ENCODE measurements at places on chromosomes 1 and 21. TPM values are rescaled to one million over a fixed set of nuclear protein-coding genes. Genes with fewer than 3 reads are reported as not detected.

GRCh38 chr1:185920602-185921001 lies 186.4 kb downstream of the HMCN1 start:
- no peak for DNase-seq

DNA sequence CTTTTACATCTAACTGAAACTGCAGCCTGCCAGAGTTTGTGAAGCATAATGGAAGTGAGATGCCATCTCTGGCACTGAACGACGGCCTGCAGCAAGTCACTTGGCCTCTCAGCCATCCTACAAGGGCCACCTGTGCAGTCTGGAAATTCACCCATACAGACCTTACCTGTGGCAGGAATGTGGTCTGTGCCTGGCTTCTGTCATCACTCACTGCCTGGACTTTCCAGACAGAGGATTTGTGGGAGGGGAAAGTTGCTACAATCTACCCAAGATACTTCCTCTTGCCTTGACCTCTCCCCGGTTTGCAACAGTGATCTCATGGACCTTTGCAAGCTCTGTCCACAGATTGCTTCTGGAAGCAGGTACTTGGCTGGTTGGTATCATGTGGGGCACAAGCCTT lies 58.4 kb upstream of the ATP1B1 start:
- no peak for DNase-seq

- DNase-seq: no peak
These were observed 27.4 kb upstream of the DUSP23 start for GRCh38 chr1:159753386-159753785.

DNA sequence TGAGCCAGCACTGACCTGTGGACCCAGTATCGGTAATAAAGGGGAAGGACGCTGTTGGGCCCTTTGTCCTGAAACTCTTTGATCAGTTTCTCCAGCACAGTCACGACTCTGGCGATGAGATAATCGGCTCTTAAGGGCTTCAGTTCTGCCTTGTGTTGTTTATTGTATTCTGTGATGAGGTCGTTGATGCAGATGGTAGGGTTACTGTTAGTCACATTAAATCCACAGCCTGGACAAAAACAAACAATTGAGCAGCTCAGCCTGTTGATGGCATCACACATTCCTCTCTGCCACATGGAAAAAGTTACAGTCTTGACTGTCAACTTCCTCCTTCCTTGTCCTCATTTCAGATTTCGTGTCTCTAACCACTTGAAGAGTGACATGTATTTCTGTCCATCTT lies 57.6 kb downstream of the SIM2 start:
- DNase-seq: no peak

GRCh38 chr21:17679002-17679600 lies 66.4 kb upstream of the BTG3 start:
- peak; percentile 27 for DNase-seq

The ZNF648 gene
- polyA plus RNA-seq: 0.23 TPM

DNA sequence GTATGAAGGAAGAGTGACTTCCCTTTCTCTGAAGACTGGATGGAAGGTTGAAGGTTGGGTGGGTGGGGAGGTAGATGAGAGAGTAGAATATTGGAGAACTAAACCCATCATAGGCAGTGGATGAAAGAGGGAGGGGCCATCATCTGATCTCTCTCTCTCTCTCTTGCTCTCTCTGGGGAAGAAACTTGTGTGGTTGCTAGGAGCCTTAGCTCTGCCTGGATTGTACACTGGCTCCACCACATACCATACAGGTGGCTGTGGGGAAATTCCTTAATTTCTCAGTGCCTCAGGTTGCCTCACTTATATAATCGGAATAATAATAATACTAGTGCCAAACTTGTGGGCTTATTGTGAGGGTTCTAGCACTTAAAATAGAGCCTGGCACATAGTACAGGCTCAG lies 9.5 kb downstream of the XCL1 start:
- no peak for DNase-seq

GRCh38 chr1:117894078-117894477 lies 35.3 kb downstream of the GDAP2 start:
- DNase-seq: no peak
